ENCODE measurements at places on chromosomes 4 and X. TPM values are rescaled to one million over a fixed set of nuclear protein-coding genes. Genes with fewer than 3 reads are reported as not detected.

- H3K4me1 ChIP-seq: peaks cover 75% of the 10 kb centered on the region
- peak overlapping the region; percentile 67 for H3K4me3 ChIP-seq
- peaks cover 32% of the 10 kb centered on the region for H3K36me3 ChIP-seq
- DNase-seq: peak; percentile 81
- H3K27me3 ChIP-seq: no peaks in the 10 kb centered on the region
Observed at GRCh38 chr4:1795299-1796195, 2.5 kb downstream of the FGFR3 start.

C1GALT1C1 gene
- total RNA-seq: 9.6 TPM

DNA sequence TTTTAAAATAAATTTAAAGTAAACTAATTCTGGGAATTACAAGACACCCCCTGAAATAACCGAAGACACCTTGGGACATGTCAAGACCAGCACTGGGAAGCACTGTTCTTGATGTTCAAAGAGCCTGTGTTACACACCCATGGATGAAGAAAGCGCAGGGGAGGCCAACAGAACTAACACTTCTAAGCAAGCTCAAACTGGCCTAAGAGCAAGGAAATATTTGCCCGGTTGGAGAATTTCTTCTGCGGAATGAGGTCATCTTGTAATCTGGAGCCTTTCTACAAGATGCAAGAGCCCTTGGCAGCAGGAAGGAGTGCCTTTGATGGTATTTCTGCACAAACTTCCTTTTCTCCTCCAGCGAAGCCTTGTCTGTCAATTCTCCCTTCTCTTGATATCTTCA, 9.3 kb upstream of the EFHC2 start:
- H3K27ac ChIP-seq: no peak overlapping the region
- no peaks in the 10 kb centered on the region for H3K27me3 ChIP-seq
- H3K4me3 ChIP-seq: no peak overlapping the region

GRCh38 chr4:116551806-116552205, 533.6 kb downstream of the TRAM1L1 start:
- H3K4me3 ChIP-seq: no peak overlapping the region
- no peaks in the 10 kb centered on the region for H3K27me3 ChIP-seq
- H3K27ac ChIP-seq: no peak overlapping the region
- H3K36me3 ChIP-seq: no peaks in the 10 kb centered on the region
- H3K4me1 ChIP-seq: no peaks in the 10 kb centered on the region

GPC4 gene
- 0.16 TPM for total RNA-seq

GRCh38 chrX:129695937-129696336, 41.2 kb upstream of the APLN start:
- no peaks in the 10 kb centered on the region for H3K36me3 ChIP-seq
- peaks cover 33% of the 10 kb centered on the region for H3K27me3 ChIP-seq

DNA sequence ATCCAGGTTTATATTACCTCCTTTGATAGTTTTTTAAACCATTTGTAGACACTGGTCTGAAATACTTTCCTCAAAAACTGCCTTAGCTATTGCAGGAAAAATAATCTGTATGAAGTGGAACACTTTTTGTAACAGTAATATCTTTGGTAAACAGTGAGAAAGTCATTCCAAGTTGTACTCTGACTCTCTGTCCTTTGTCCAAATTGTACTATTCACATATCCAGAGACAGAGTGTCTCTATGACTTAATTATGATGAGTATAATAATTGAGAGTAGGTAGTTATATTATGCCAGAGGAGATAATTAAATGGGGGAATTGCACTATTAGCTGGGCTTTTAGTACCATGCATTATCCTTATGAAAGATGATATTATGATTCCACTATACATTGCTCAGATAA, 112.6 kb upstream of the LCORL start:
- H3K4me3 ChIP-seq: no peak overlapping the region
- H3K4me1 ChIP-seq: no peaks in the 10 kb centered on the region
- no peaks in the 10 kb centered on the region for H3K36me3 ChIP-seq

DNA sequence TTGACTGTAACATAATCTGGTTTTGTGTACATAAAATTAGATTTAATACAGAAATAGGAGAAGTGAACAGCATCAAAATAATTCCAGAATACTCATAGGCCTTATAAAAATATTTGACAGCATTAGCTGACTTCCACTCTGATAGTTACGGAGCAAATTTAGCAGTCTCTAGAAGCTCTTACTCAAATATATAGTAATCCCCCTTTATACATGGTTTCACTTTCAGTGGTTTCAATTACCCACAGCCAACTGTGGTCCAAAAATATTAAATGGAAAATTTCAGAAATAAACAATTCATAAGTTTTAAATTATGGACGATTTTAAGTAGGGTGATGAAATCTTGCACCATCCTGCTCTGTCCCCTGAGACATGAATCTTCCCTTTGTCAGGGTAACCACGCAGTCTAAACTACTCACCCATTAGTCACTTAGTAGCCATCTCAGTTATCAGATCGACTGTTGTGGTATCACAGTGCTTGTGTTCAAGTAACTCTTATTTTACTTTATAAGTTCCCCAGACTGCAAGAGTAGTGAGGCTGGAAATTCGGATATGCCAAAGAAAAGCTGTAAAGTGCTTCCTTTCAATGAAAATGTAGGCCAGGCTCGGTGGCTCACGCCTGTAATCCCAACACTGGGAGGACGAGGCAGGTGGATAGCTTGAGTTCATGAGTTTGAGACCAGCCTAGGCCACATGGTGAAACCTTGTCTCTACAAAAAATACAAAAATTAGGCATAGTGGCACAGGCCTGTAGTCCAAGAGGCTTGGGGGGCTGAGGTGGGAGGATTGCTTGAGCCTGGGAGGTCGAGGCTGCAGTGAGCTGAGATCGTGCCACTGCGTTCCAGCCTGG, 17.2 kb upstream of the RTL9 start:
- H3K27me3 ChIP-seq: no peaks in the 10 kb centered on the region
- H3K4me3 ChIP-seq: no peak overlapping the region
- no peak overlapping the region for H3K27ac ChIP-seq
- H3K4me1 ChIP-seq: no peaks in the 10 kb centered on the region

BEX2 gene
- total RNA-seq: 8.3 TPM

- no peaks in the 10 kb centered on the region for H3K27me3 ChIP-seq
- no peak overlapping the region for H3K4me3 ChIP-seq
- peak; percentile 54 for DNase-seq
- no peaks in the 10 kb centered on the region for H3K4me1 ChIP-seq
- H3K27ac ChIP-seq: no peak overlapping the region
Observed at GRCh38 chrX:119655125-119655524, 37.8 kb downstream of the SEPTIN6 start.

DNA sequence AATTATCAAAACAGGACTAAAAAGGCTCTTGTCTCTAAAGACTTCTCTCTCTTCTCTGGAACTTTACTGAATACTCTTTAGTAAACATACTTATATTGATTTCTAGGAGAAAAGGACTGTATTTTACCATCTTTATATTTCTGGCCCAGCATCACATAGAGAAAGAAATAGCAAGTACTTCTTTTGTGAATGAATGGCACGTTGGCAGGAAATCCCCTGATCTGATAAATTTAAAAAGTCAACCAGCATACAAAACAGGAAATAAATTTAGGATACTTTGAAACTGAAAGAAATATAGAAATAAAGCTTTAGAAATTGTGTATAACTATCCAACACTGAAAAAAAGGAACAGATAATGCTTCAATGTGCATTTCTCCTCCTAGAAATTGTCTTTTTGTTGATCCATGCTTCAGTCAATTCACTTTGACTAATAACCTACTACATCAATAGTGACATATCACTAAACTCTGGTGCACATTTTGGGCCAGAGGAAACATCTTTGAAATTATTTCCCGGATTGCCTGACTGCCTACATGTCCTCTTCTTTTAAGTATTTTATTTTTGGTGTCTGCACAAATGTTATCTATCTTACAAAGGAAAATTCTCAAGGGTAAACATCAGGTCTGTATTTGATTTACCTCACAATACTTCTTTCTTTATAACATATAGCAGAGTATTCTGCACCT, 183.5 kb upstream of the FSTL5 start:
- no peaks in the 10 kb centered on the region for H3K27me3 ChIP-seq
- no peak overlapping the region for H3K4me3 ChIP-seq
- no peak overlapping the region for H3K27ac ChIP-seq
- no peaks in the 10 kb centered on the region for H3K36me3 ChIP-seq
- DNase-seq: no peak

TMEM150C gene
- 0.07 TPM for total RNA-seq

SLC9B1 gene
- total RNA-seq: 0.78 TPM

TLR7 gene
- total RNA-seq: not detected

- H3K4me3 ChIP-seq: no peak overlapping the region
- DNase-seq: no peak
- no peaks in the 10 kb centered on the region for H3K27me3 ChIP-seq
Observed at GRCh38 chr4:61407642-61408618, 207.8 kb downstream of the ADGRL3 start.

DNA sequence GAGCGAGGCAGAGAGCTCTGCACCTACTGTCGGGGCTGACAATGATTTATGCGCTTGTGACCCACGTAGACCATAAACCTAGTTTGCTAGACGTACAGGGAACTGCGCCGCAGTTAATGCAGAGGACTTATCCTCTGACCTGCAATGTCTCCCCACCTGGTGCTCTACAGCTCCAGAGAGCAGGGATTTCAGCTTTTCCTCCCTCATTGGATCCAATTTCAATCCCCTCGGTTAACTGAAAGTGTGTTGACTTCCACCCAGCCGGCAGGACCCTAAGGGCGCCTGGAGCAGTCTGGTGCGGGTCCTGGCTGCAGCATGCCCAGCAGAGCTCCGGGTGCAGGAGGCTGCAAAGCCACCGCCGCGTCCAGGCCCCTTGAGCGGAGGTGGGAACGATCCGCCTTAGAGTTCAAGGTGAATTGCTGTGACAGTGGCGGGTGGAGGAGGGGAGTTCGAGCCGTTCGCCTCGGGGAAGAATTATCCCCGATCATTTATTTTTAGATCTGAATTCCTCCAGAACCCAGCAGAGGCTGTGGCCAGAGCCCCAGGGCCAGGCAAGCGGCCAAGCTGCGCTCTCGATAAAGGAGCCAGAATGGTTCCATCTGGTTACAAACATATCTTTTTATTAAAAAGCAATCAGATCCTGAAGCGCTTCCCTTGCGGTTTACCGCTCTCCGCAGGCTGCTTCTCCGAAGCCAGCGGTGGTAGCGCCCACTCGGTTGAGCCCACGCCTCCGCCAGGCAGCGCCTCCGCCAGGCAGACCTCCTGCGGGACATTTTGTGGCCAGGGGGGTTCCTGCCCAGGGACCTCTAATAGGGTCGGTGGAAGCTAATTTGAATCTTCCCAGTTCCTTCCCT, 66.0 kb downstream of the FBXO8 start:
- H3K4me1 ChIP-seq: no peaks in the 10 kb centered on the region
- H3K27ac ChIP-seq: no peak overlapping the region
- no peak for DNase-seq
- H3K27me3 ChIP-seq: no peaks in the 10 kb centered on the region
- no peak overlapping the region for H3K4me3 ChIP-seq

GRCh38 chrX:108156082-108156481, 64.5 kb downstream of the ATG4A start:
- no peak for DNase-seq
- H3K36me3 ChIP-seq: no peaks in the 10 kb centered on the region
- no peaks in the 10 kb centered on the region for H3K4me1 ChIP-seq

DNA sequence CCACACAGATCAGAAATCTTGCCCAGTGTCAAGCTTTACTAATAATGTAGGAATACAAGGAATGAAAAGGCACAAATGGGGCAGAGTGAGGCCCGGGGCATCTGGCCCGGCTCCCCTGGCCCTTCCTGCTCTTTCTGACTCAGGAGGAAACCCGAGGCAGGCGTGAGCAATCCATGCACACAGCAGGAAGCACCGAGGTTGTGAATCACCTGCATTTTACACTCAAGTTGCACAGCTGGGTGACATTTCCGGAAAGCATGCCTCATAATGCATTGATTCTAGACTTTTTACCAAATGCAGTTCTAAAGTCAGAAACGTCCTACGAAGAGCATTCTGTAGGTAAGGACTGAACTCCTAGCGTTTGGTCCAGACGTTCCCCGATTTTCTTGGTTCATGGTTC, 38.9 kb downstream of the PRIMPOL start:
- no peak overlapping the region for H3K27ac ChIP-seq
- no peak for DNase-seq
- no peak overlapping the region for H3K4me3 ChIP-seq
- peaks cover 11% of the 10 kb centered on the region for H3K36me3 ChIP-seq

GRCh38 chr4:72970756-72971155, 98.8 kb downstream of the COX18 start:
- H3K36me3 ChIP-seq: no peaks in the 10 kb centered on the region
- DNase-seq: no peak
- H3K4me3 ChIP-seq: no peak overlapping the region

GRCh38 chrX:119693996-119694451, 1.1 kb upstream of the SEPTIN6 start:
- no peaks in the 10 kb centered on the region for H3K27me3 ChIP-seq
- H3K4me1 ChIP-seq: peaks cover 9% of the 10 kb centered on the region
- no peak for DNase-seq
- H3K4me3 ChIP-seq: no peak overlapping the region
- no peaks in the 10 kb centered on the region for H3K36me3 ChIP-seq
- no peak overlapping the region for H3K27ac ChIP-seq

DNA sequence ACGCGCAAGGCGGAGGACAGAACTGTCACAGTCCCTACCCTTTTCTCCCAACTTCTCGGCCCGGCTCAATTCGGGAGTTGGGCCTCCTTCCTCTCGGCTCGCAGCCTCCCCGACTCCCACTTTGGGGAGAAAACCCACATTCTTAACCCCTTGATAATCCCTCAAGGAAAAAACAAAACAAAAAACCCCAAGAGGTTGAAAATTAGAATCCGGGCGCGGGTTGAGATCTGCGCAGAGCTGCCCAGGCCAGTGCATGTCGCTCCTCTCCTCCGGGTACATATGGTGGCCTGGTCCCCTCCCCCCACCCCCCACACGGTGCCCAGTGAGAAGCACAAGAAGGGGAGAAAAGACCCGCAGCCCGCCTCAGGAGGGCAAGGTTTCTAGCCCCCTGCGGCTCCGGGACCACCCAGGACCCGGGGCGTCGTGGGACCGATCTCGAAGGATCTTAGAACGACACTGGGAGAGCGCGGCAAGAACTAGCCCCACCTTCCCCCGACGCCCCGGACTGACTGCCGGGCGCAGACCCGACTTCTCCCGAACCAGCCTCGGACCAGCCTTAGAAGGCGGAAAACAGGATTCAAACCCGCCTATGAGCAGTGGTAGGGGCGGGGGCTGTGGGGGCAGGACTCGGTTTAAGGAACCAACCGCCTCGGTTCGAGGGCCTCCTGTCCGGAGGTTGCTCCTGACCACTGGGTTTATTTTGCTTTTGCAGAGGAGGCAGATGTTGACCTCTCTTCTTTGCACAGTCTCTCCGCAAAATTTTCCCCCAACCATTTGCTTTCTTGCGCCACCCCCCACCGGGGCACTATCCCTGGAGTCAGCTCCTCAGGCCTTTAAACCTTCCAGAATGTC, 2.5 kb upstream of the PDGFRA start:
- H3K27ac ChIP-seq: no peak overlapping the region
- H3K27me3 ChIP-seq: peaks cover 31% of the 10 kb centered on the region
- no peak for DNase-seq
- H3K4me3 ChIP-seq: no peak overlapping the region
- peaks cover 15% of the 10 kb centered on the region for H3K4me1 ChIP-seq
- H3K36me3 ChIP-seq: no peaks in the 10 kb centered on the region

DNA sequence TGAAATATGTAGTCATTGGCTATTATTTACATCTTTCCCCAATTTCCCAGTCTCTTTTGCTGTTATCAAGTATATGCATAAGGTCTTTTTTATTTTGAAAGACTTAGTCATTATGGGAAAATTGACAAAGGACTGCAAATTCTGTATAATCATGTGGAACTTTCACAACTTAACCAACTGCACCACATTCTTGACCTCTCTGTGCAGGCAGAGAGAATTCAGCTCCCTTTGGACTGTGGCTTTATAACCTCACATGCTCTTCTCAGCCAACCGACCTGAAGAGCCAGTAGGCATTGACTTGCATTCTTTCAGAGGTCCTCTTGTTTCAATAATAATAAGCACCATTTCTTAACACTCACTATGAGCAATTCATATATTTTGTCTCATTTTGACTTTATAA, 66.9 kb downstream of the ANXA3 start:
- H3K27me3 ChIP-seq: no peaks in the 10 kb centered on the region
- H3K4me3 ChIP-seq: no peak overlapping the region
